Neural cell (in vitro differentiated cells): ENCODE measurements at places on chromosomes 6 and 20. TPM values are rescaled to one million over a fixed set of nuclear protein-coding genes. Genes with fewer than 3 reads are reported as not detected.

GSTA3 gene
- not detected in 2 replicates for polyA plus RNA-seq

MLN gene
- not detected in 2 replicates for polyA plus RNA-seq

ANKRD6 gene
- 43.5 and 57.1 TPM in 2 replicates for polyA plus RNA-seq

TMX4 gene
- polyA plus RNA-seq = 37.7 and 41.2 TPM in 2 replicates

SLC16A10 gene
- 1.5 and 3.7 TPM in 2 replicates for polyA plus RNA-seq

CLIC5 gene
- 0.22 TPM in 1 of 2 replicates, not detected in the other for polyA plus RNA-seq

PSORS1C2 gene
- not detected in 2 replicates for polyA plus RNA-seq

POPDC3 gene
- polyA plus RNA-seq = not detected in 2 replicates

DLK2 gene
- 17.2 and 19.8 TPM in 2 replicates for polyA plus RNA-seq
